ENCODE measurements at places on chromosomes 6 and 20. TPM values are rescaled to one million over a fixed set of nuclear protein-coding genes. Genes with fewer than 3 reads are reported as not detected.
A peak's percentile ranks its signal among the peaks of the same experiment; 100 is the strongest.

DNA sequence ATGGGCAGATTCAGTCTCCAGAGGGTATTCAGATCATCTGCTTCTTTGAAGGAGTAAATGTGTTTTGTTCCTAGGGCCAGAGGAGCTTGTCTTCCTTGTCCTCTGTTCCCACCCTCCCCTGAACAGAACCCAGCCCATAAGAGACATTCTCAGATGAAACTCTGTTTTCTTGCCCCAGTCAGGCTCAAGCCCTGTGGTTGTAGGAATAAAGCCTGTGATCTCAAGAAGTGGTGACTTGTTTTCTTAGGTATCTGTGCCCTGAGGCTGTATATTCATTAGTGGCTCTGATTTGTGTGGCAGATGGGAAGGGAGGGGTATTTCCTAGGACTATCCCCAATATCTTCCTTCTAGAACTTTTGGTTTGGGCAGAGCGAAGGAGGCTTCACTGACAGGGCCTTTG, 27.9 kb downstream of the GSS start:
- no peak for DNase-seq

DNA sequence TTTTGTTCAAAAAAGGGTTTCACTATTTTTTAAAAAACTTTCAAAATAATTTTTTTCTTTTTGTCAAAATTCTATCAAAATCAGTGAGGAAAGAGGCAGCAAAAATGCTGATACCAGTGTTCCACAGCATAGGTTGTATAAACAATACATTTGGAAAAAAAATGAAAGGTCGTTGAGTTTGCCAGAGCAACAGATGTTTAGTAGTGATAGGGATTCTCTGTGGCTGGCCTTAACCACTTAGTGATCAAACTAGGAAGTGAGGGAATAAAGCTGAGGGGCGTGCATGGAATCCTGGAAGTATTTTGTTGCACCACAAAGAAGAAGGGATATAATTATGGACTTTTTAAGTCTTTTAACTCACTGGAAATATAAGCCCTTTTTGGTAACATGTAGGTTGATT, 555.3 kb upstream of the CHD6 start:
- DNase-seq = no peak

The C6orf132 gene
- total RNA-seq = 0.02 TPM

The FAM209B gene
- not detected for total RNA-seq

The NR2E1 gene
- total RNA-seq = 0.05 TPM

- DNase-seq = no peak
These were observed 423.8 kb upstream of the ADGRB3 start for GRCh38 chr6:68211242-68211795.

The RIPOR2 gene
- 0.53 TPM for total RNA-seq

GRCh38 chr20:46316984-46317684, 8.8 kb upstream of the CDH22 start:
- DNase-seq = no peak

- no peak for DNase-seq
These were observed 19.7 kb downstream of the RBM38 start for GRCh38 chr20:57410924-57411323.

GRCh38 chr6:152170313-152170701, 362.8 kb downstream of the ESR1 start:
- DNase-seq = no peak

- no peak for DNase-seq
These were observed 12.9 kb upstream of the SLC22A7 start for GRCh38 chr6:43284991-43285781.

DNA sequence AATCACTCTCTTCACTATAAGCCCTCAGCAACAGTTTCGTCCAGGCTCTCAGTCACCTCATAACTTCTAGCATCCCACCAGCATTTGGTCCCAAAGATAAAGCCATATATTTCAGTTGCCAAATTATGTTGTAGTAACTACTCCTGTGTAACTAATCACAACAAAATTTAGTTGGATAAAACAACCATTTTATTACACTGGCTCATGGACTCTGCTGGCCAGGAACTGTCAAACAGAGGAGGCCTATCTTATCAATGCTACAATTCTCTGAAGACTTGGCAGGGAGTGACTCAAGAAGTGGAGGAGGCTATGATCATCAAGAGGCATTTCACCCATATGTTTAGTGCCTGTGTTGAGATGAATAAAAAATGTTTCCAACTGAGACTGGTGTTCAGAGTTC, 1082.3 kb upstream of the GJE1 start:
- DNase-seq = no peak

The KHDC1 gene
- total RNA-seq = 6.4 TPM

DNA sequence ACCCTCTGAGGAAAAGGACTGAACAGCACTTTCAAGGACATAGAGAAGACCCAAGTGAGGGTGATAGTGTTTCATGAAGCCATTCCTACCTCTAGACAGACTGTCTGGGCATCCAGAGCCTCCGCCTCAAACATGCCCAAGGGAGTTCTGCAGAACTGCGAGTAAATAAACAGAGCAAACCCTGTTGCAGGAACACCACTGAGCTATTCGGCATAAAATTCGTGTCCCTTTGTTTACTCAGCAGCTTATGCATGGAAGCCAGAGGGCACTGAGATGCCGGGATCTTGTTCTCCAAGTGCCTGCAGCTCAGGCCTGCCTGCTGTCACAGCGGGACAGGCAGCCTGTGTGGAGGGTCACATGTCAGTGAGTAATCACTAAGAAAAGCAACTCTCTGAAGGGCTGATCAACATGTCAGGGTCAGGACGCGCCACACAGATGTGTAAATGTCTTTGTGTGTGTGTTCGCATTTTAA, 164.9 kb upstream of the HEY2 start:
- DNase-seq = peak; percentile 47

DNA sequence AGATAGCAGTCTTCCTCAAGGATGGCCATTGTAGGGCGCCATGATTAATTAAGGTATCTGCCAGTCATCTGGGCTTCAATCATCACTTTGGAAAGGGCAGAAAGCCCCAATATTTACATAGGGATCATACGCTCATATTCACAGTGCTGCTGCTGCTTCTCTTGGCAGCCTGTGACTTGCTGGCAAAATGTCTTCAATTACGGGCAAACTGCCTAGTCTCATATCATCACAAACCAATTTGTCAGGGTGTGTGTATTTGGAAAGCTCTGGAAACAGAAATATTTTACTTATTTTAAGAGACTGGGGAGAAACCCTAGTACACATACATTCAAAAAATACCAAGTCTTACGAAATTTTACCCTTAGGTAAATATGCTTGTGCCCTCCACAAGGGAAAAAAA, 77.6 kb downstream of the SAMD5 start:
- no peak for DNase-seq

The EDN3 gene
- total RNA-seq = not detected

GRCh38 chr20:1904135-1904534, 8.9 kb downstream of the SIRPA start:
- DNase-seq = no peak

The TCF21 gene
- not detected for total RNA-seq

The PPIL4 gene
- 30.8 TPM for total RNA-seq

DNA sequence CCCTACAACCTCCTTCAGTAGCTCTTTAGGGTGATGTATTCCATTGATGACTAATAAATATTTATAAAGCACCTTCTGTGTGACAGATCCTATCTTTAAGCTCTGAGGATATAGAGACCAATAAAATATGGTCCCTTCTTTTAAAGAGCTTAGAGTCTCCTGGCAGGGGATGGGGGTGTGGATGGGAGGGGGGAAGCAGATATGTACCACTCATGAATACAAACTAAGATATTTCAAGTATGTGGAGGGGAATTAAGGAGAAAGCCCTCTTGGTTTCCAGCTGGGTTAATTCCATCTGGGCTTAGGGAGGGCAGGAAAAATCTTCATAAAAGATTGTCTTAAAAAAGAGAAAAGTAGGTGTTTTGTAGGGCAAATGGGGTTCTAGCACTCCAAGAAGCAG, 21.6 kb upstream of the FBXO9 start:
- peak; percentile 50 for DNase-seq

The NANP gene
- 14.7 TPM for total RNA-seq

- no peak for DNase-seq
These were observed 53.4 kb downstream of the MCHR2 start for GRCh38 chr6:99940582-99940981.
